Mesenteric fat pad (tissue), 1 donor: ENCODE measurements at places on chromosomes 11 and 22. TPM values are rescaled to one million over a fixed set of nuclear protein-coding genes. Genes with fewer than 3 reads are reported as not detected.

The OR9Q1 gene
- not detected for total RNA-seq

The UNC93B1 gene
- total RNA-seq, result 42.0 TPM

The DNAJC4 gene
- 20.4 TPM for total RNA-seq

The MUC2 gene
- 0.80 TPM for total RNA-seq

The POU2F3 gene
- 0.19 TPM for total RNA-seq

The CALCA gene
- total RNA-seq, result not detected

The PATE2 gene
- total RNA-seq, result not detected

The TEF gene
- total RNA-seq, result 15.6 TPM

The FAT3 gene
- total RNA-seq, result 0.45 TPM

The NXPE4 gene
- not detected for total RNA-seq

The MS4A12 gene
- total RNA-seq, result not detected

The SPATA19 gene
- total RNA-seq, result not detected

The INTS4 gene
- total RNA-seq, result 32.3 TPM

The TMEM121B gene
- 1.0 TPM for total RNA-seq

The MRPL21 gene
- total RNA-seq, result 41.9 TPM

The KCNA4 gene
- total RNA-seq, result 0.87 TPM

The CFAP68 gene
- 11.9 TPM for total RNA-seq

The DDI1 gene
- total RNA-seq, result not detected

The SOX6 gene
- total RNA-seq, result 4.5 TPM

The PTH gene
- total RNA-seq, result not detected

The TRIM49 gene
- total RNA-seq, result not detected

The ELFN2 gene
- total RNA-seq, result not detected

The USP2 gene
- total RNA-seq, result 4.2 TPM

The POU2AF2 gene
- not detected for total RNA-seq

The AP2A2 gene
- total RNA-seq, result 120 TPM

The FAM227A gene
- 0.22 TPM for total RNA-seq

The GLYAT gene
- total RNA-seq, result 6.4 TPM

The CNGA4 gene
- not detected for total RNA-seq

The MPZL2 gene
- total RNA-seq, result 36.8 TPM

The P2RY2 gene
- total RNA-seq, result 1.4 TPM

The CAVIN3 gene
- total RNA-seq, result 56.0 TPM

The GSTT2B gene
- 3.8 TPM for total RNA-seq

The PTGDR2 gene
- 0.19 TPM for total RNA-seq

The KCNK4 gene
- total RNA-seq, result not detected

The OR4A47 gene
- total RNA-seq, result not detected

The SYT7 gene
- total RNA-seq, result 2.4 TPM

The KDM4D gene
- 0.93 TPM for total RNA-seq

The MB gene
- 0.55 TPM for total RNA-seq

The KRTAP5-8 gene
- total RNA-seq, result not detected

The FKBP2 gene
- total RNA-seq, result 53.8 TPM

The OR4A16 gene
- total RNA-seq, result not detected

The HSPB2 gene
- 17.1 TPM for total RNA-seq

The TTC9C gene
- total RNA-seq, result 23.0 TPM

The CADM1 gene
- total RNA-seq, result 14.8 TPM

The RCOR2 gene
- 0.58 TPM for total RNA-seq

The TECTA gene
- 0.84 TPM for total RNA-seq

The SLC35E4 gene
- 3.7 TPM for total RNA-seq

The SCGB2A2 gene
- not detected for total RNA-seq

The EXPH5 gene
- 0.87 TPM for total RNA-seq
